Fibroblast of the aortic adventitia (primary cell): ENCODE measurements at places on chromosomes 6 and 20.

GRCh38 chr6:25316626-25317025 lies 37.5 kb downstream of the CARMIL1 start:
- no peak for DNase-seq

- DNase-seq = no peak
Observed at GRCh38 chr20:5260889-5261288, 55.9 kb downstream of the PROKR2 start.

DNA sequence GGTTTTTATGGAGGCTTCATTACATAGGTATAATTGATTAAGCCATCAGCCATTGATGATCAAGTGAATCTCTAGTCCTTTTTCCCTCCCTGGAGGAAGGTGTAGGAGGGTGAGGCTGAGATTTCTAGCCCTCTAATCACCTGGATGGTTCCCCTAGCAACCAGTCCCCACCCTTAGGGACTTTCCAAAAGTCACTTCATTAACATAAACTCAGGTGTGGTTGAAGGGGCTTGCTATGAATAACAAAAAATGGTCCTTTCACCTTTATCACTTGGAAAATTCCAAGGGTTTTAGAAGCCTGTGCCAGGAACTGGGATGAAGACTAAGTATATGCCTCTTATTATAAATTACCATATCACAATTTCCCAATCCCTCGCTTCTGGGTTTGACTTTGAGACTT lies 40.4 kb downstream of the SMPDL3A start:
- DNase-seq = no peak

- DNase-seq = peak; percentile 85
Observed at GRCh38 chr6:98845211-98846020, 11.0 kb downstream of the POU3F2 start.

GRCh38 chr6:103081876-103082630 lies 1688.5 kb downstream of the GRIK2 start:
- DNase-seq = no peak

GRCh38 chr6:78561015-78561414 lies 306.3 kb upstream of the IRAK1BP1 start:
- no peak for DNase-seq

DNA sequence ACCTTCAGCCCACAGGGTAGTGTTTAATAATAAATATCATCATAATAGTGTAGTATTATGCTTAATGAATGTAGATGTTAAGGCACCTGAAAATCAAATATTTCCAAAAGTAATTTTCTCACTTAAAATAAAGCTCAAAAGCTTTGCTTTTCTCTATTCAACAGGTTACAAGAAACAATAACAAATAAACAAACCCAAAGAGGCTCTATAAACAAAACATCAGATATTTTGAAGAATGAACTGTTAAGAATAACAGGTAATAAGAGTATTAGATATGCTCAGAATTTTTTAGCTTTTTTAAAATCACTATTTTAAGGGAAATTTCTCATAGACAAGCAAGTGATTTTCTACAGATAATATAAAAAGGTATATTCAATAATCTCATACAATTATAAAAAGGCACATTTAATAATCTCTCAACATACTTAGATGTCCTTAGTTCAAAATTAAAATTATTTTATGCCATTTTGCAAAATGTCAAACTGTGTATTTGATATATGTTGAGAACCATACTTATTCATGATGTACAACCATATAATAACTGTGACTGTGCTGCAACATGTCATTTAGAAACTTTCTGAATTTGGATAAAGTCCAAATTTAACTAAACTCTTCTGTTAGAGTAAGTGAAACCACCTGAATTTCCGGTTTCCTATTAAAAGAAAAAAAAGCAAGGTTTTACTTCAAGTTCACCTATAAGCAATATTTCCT lies 35.8 kb downstream of the PHIP start:
- no peak for DNase-seq

- DNase-seq = no peak
Observed at GRCh38 chr6:66638099-66638498, 931.1 kb upstream of the EYS start.

GRCh38 chr20:32285621-32286371 lies 8.3 kb downstream of the KIF3B start:
- peak; percentile 67 for DNase-seq

- DNase-seq = no peak
Observed at GRCh38 chr6:90533615-90534336, 53.1 kb downstream of the MAP3K7 start.

DNA sequence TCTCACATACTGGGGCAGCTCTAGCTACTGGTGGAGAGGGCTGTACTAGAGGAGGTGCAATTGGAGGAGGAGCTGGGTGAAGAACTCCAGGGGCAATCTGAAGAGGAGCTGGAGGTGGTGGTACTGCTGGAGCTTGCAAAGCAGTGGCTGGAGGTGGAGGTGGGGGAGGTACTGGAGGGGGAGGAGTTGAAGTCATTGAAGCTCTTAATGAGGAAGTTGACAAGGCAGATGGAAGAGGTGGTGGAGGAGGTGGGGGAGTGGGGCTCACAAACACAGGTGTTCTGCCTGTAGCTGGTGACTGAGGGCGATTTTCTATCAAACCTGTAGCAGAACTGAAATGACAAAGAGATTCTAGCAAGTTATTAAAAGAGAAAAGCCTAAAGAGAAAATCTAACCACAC lies 77.6 kb downstream of the WASF1 start:
- DNase-seq = no peak

DNA sequence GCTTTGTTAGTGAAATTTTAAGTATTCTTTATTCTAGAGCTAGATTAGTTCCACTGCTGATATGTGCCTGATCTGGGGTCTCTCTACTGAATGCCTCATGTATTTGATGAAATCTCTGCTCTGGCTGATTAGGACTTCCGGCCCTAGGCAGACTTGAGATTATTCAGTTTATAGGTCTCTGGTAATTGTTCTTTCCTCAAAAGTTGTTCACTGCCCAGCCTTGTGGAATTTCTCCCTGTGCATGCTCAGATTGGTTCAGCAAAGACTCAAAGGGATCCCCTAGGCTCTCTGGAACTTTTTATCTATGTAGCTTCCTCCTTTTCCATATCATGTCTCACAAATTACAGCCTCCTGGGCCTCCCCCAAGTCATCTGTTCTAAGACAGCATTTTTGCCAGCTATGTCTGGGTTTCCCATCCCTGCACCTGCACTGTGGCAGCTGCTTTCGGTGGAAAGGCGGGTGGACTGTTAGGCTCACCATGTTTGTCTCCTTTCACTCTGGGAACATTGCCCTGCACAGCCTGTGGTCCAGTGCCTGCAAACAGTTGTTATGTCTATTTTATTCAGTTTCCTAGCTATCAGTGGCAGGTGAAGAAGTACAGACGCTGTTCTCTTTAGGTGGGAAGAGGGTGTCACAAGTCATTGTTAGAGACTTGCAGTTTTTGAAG lies 73.7 kb downstream of the RPP40 start:
- no peak for DNase-seq

DNA sequence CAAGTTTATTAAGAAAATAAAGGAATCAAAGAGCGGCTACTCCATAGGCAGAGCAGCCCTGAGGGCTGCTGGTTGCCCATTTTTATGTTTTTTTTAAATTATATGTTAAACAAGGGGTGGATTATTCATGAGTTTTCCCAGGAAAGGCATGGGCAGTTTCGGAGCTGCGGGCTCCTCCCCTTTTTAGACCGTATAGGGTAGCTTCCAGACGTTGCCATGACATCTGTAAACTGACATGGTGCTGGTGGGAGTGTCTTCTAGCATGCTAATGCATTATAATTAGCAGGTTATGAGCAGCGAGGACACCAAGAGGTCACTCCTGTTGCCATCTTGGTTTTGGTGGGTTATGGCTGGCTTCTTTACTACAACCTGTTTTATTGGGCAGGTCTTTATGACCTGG lies 301.8 kb downstream of the TFAP2C start:
- DNase-seq = no peak

DNA sequence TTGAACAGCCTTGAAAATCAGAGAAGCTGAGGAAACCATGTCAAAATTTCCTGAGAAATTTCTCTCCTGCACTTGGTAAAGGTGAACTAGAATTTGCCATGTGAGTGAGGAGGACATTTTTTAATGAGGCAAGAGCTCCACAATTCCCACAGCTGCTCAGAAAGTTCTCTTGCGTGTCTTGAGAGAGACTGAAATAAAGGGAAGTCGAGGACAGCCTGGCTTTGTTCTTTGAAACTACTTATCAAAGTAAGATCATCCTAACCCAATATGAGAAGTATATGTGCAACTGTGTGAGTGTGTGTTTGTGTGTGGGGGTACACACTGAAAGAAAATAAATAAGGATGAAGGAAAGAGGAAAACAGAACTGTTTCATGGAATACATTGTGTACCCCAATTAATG lies 163.4 kb downstream of the SLC24A3 start:
- DNase-seq = no peak

DNA sequence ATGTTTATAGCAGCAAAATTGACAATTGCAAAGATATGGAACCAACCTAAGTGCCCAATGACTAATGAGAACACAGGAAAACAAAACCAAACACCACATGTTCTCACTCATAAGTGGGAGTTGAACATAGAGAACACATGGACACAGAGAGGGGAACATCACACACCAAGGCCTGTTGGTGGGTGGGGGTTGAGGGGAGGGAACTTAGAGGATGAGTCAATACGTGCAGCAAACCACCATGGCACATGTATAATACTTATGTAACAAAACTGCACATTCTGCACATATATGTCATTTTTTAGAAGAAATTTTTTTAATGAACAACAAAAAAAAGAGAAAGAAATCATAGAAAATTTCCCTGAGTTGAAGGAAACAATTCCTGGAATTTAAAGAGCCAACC lies 3.9 kb downstream of the EPM2A start:
- peak; percentile 46 for DNase-seq

DNA sequence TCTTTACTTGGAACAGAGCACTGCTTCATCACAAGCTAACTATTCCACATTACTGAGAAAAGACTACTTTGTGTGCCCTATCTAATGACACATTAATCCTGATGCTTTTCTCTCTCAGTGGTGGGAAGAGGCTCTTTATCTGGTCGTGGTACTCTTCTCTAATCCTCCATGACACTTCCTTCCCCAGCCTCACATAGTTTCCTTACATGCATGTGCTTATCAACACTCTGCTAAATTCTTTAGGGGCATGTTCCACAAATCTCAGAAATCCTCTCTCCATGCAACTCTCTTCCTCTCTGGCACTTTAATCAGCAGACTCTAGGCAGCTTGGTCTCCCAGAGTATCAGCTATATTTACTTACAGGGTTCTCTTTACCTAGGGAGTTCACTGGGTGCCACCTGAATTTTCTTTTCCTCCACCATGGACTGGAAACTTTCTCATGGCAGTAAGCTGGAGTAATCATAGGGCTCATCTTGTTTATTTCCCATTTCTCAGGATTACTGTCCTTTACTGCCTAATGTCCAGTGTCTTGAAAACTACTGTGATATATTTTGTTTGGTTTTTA lies 27.0 kb upstream of the SLC22A2 start:
- DNase-seq = no peak

DNA sequence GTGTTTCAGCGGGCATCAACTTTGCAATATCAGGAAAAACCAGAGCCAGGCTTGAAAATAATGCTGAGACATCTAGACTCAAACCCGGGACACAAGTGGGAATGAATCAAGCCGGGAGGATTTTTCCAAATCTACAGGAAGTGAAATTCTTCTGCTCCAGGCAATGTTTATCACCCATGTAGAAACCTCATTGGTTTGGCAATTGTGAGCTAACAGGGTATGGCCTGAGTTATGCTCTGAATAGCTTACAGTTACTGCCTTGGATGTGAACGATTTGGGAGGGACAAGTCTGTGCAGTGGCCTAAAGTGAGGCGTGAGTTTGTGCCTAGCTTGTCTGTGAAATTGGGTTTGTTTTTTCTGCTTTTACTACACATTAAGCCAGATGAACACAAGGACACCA lies 87.4 kb downstream of the PCSK2 start:
- no peak for DNase-seq

GRCh38 chr6:81906709-81907204 lies 154.3 kb upstream of the TENT5A start:
- no peak for DNase-seq

DNA sequence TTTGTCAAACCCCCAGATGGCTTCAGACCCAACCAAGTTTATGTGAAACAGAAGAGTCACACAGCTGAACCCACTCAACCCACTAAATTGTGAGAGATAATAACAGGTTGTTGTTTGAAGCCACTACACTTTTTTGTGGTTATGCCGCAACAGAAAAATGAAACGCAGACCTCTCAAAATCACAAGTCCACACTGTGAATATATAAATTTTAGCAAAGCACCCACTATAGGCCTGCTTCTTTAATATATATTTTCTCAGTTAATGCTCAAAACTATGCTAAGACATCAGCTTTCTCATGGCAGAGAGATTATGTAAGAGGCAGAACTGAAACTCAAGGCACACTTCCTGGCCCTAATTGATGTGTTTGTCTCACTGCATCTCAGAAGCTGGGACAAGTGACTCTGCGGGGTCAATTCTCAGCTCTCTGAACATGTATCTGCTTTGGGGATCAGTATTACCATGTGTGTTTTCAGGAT lies 27.7 kb downstream of the MAP3K5 start:
- no peak for DNase-seq

- DNase-seq = peak; percentile 48
Observed at GRCh38 chr20:50478162-50478990, 31.8 kb upstream of the PTPN1 start.

- DNase-seq = peak; percentile 95
Observed at GRCh38 chr6:139219271-139219729, 72.5 kb downstream of the TXLNB start.

DNA sequence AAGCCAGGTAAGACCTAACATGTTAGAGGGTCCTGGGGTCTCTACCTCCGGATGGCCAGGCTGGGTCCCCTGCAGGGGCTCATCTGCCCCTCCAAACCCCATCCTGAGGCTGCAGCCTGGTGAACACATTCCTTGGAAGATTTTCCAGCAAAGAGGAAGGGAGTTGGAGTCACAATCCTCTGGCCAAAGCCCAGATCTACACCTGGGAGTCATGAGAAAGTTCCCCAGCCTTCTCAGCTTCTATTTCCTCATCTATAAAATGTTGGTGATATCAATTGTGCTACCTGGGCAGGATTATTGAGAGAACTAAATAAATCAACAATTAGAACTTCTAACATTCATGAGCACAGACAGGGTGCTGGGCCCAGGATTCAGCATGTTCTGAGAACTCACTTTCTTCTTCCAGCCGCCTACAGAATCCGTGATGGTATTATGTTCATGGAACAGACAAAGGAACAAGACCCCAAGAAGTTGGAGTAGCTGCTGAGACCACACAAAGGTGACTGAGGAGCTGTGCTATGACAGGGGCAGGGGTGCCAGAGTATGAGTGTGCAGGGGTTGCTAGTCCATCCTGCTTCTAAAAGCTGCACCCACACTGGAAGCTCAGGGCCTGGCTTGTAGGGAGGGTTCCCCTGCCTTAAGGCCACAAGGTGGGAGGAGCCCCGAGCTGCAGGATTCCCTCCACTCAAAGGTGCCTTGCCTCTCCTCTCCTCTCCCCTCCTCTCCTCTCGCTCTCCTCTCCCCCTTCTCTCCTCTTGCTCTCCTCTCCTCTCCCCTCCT lies 68.9 kb downstream of the BMP7 start:
- DNase-seq = no peak

- peak; percentile 17 for DNase-seq
Observed at GRCh38 chr20:22974354-22974753, 60.8 kb upstream of the SSTR4 start.
